ENCODE measurements at places on chromosomes 7 and 10. TPM values are rescaled to one million over a fixed set of nuclear protein-coding genes. Genes with fewer than 3 reads are reported as not detected.

The GNGT1 gene
- not detected for total RNA-seq

The PON1 gene
- total RNA-seq = not detected

The PAPOLB gene
- total RNA-seq = not detected

The MMP21 gene
- total RNA-seq = not detected

The NKX1-2 gene
- total RNA-seq = 0.11 TPM

The TECPR1 gene
- 14.0 TPM for total RNA-seq

The BTBD16 gene
- total RNA-seq = 0.11 TPM

The NPSR1 gene
- total RNA-seq = not detected

The CYP2C9 gene
- total RNA-seq = not detected

The FBXL13 gene
- total RNA-seq = 0.64 TPM

The ADCYAP1R1 gene
- not detected for total RNA-seq

The C7orf57 gene
- total RNA-seq = 0.32 TPM

The TRIM50 gene
- not detected for total RNA-seq

The CPA2 gene
- total RNA-seq = not detected

The PALS2 gene
- 25.9 TPM for total RNA-seq

The SEPHS1 gene
- total RNA-seq = 39.7 TPM

The DENND11 gene
- total RNA-seq = 7.5 TPM

The GPR26 gene
- not detected for total RNA-seq

The TRIM56 gene
- total RNA-seq = 13.3 TPM

The STK32C gene
- total RNA-seq = 17.8 TPM

The SPDYE11 gene
- not detected for total RNA-seq

The TAS2R41 gene
- not detected for total RNA-seq

The MSS51 gene
- total RNA-seq = 0.69 TPM

The PRSS37 gene
- not detected for total RNA-seq

The TAS2R60 gene
- not detected for total RNA-seq

The CELF2 gene
- 2.2 TPM for total RNA-seq

The GPR85 gene
- 0.83 TPM for total RNA-seq

The IL15RA gene
- 3.9 TPM for total RNA-seq

The ZNF425 gene
- total RNA-seq = 1.1 TPM

The MICALL2 gene
- 18.1 TPM for total RNA-seq

The TRPV5 gene
- 0.05 TPM for total RNA-seq

The BICC1 gene
- 2.9 TPM for total RNA-seq

The PNLIPRP3 gene
- total RNA-seq = 0.03 TPM

The CPN1 gene
- 8.6 TPM for total RNA-seq

The ZNF736 gene
- 15.5 TPM for total RNA-seq

The HTR5A gene
- not detected for total RNA-seq

The HGF gene
- not detected for total RNA-seq

The ENTPD1 gene
- 0.08 TPM for total RNA-seq

The PRF1 gene
- not detected for total RNA-seq

The FFAR4 gene
- total RNA-seq = 0.08 TPM

The PNLIP gene
- not detected for total RNA-seq

The FXYD4 gene
- not detected for total RNA-seq

The UTF1 gene
- total RNA-seq = not detected

The WNT8B gene
- total RNA-seq = 0.11 TPM
